Left ventricle myocardium superior (tissue), 1 donor: ENCODE measurements at places on chromosomes 11 and 22. TPM values are rescaled to one million over a fixed set of nuclear protein-coding genes. Genes with fewer than 3 reads are reported as not detected.

DNA sequence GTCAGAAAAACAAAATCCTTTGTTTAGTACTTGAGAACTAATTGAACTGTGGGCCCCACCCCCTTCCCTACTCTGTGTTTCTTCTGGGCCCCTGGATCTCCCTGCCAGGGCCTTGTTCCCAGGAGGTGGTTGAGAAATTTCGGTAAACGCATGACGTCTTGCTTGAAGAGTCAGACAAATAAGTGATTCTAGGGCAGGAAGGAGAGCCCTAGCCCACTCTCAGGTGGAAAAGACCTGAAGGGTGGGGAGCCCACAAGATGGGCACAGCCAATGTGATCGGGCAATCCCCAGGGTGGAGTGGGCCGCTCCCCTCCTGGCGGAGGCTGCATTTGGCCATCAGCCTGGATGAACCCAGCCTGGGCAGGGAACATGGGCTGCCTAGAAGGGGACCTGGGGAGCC lies 16.8 kb upstream of the P2RY2 start:
- DNase-seq = no peak

CCDC188 gene
- 0.27 TPM for total RNA-seq

- DNase-seq = no peak
Observed at GRCh38 chr11:16613262-16613511, 125.3 kb upstream of the C11orf58 start.

GRCh38 chr22:49048591-49048990 lies 779.1 kb downstream of the BRD1 start:
- no peak for DNase-seq

DNA sequence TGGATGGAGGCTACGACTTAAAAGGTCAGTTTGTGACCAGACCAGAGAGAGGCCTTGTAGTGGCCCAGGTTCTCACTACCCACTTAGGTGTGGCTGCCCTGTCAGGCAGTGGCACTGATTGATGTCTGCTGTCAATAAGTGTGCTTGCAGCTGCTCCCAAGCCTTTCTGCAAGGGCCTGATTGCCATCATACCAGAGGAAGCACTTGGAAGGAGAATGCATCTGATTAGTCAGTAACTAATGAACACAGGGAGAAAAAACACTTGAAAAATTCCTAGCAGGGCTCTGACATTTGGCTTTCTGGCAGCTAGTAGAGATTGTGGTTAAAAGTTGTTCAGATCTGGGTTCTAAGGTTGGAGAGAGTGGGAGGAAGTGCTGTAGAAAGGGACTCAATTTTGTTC lies 107.5 kb downstream of the NAV2 start:
- no peak for DNase-seq

- DNase-seq = no peak
Observed at GRCh38 chr11:27280140-27280539, 82.9 kb downstream of the CCDC34 start.

NXPE1 gene
- total RNA-seq = not detected

DNA sequence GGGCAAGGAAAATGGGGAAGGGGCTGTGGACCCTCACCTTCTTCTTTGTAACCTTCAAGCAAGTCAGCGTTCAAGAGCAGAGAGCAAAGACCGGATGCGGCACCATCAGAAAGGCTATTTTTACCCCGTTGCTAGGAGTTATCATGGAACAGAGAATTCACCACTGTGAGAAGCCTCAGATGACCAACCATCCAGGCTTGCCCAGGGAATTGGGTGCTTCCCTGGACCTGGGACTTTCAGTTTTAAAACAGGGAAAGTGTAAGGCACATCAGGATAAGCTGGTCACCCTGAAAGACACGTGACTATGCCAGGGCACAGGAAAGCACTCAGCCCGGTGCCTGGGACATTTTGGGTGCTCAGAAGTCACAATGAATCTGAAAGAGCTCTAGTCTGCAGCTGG lies 10.4 kb downstream of the GALNT18 start:
- peak; percentile 35 for DNase-seq

- no peak for DNase-seq
Observed at GRCh38 chr22:37442537-37442936, 15.3 kb upstream of the ELFN2 start.

GRCh38 chr22:45308957-45309421 lies 745 bp upstream of the FAM118A start:
- no peak for DNase-seq

GRCh38 chr11:64794526-64794925 lies 8.5 kb downstream of the MAP4K2 start:
- DNase-seq = no peak

- DNase-seq = no peak
Observed at GRCh38 chr11:61406067-61406466, 13.7 kb downstream of the TMEM216 start.

OOSP4B gene
- not detected for total RNA-seq

PHOX2A gene
- total RNA-seq = not detected

- DNase-seq = no peak
Observed at GRCh38 chr11:106920899-106921509, 97.3 kb downstream of the GUCY1A2 start.

ZBTB16 gene
- 67.3 TPM for total RNA-seq

- DNase-seq = no peak
Observed at GRCh38 chr22:30047364-30047738, 32.9 kb upstream of the HORMAD2 start.

GRCh38 chr11:80441821-80442220 lies 1001.0 kb upstream of the TENM4 start:
- DNase-seq = no peak

ACTN3 gene
- not detected for total RNA-seq

- no peak for DNase-seq
Observed at GRCh38 chr11:35887737-35888136, 56.1 kb upstream of the LDLRAD3 start.

DNA sequence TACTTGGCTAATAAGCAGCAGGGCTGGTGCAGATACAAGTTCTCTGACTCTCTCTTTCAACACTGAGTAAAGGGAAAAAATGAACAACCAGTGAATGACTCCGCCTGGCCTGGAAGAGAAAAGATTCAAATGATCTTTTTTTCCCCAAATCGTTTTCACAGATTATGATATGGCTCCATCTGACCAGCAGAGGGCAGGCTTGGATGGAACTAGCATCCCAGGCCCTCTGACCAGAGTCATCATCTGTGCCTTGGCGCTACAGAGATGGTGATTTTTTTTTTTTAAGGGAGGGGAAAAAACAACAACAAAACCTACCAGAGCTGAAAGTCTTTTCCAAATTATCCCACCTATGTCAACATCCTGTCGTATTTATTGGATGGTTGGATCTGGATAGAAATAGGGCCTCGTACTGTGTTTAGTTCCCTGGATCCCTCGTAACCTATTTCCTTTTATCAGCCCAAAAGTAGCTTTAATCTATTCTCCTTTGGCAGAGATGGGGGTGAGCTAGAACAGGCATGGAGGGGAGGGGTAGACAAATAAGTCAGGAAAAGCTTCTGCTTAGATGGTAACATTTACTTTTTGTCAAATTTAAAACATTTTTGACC lies 69.7 kb downstream of the PRSS23 start:
- DNase-seq = peak; percentile 64

- DNase-seq = peak; percentile 78
Observed at GRCh38 chr11:797296-798092, 587 bp downstream of the SLC25A22 start.

DNA sequence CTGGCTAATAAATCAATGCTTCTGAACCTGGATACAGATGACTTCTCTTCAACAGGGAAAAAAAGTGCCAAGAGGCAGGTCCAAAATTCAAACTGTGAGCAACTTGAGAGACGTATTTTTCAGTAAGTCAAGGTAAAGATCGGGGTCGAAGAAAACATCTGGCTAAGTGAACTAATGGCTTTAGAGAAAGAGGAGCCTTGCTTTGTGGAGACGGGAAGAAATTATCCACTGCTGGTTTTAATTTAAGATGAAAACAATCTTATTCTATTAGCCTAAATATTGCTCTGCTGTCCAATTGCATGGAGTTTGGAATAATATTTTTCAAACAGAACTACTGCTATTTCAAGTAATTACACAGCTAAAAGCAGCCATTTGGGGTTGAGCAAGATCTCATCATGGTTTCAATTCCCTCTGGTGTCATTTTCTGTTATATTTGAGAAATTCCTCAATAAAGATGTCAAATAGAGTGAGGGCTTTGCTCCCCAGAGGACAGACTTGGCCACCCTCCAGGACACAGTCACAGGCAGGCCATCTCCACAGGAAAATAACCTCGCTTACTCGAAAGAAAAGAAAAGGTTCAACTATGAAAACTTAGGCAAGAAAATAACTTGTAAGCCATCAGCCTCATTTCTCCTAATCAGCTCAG lies 29.8 kb downstream of the SCUBE1 start:
- peak; percentile 70 for DNase-seq

DNA sequence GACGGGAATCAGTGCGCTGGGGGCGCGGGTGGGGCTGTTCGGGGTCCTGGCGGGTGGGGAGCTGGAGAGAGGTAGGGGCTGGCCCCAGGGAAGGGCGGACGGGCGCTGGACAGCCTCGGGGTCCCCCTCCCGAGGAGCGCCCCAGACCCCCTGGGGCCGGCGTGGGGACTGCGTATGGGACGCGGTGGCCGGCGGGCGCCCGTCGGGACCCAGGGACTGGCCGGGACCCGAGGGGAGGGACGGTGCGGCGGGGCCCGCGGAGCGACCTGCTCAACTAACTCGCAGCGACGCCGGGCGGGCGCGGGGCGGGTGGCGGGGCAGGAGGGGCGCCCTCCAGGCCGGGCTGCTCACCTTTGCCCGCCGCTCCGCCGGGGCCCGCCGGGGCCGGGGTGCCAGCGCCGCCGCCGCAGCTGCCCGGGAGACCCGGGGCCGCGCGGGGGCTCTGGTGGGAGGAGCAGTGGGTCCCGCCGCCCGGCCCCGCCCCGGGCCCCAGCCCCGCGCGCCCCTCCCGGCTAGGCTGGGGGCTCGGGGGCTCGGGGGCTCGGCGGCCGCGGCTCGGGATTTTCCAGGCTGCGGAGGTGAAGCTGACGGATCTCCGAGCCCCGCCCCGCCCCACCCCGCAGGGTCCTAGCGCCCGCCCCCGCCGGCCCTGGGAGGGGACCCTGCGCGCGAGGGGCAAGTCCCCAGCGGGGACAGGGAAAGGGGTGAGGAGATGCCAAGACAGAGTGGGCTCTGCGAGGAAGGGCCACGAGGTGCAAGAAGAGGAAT lies 12.3 kb downstream of the STARD10 start:
- DNase-seq = peak; percentile 60

DNA sequence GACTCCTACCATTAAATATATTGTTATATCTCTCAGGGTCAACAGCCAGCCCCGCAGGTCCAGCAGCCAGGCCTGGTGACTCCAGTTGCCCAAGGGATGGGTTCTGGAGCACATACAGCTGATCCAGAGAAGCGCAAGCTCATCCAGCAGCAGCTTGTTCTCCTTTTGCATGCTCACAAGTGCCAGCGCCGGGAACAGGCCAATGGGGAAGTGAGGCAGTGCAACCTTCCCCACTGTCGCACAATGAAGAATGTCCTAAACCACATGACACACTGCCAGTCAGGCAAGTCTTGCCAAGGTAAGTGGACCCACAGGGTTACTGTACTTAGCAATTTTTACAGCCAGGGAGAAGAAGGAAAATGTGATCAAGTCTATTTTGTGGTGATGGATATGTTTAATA lies 35.1 kb downstream of the EP300 start:
- DNase-seq = no peak

GLB1L3 gene
- total RNA-seq = not detected

PDGFB gene
- 19.9 TPM for total RNA-seq

GRCh38 chr11:50174189-50174588 lies 141.5 kb downstream of the OR4C45 start:
- no peak for DNase-seq

APOA5 gene
- not detected for total RNA-seq

SYVN1 gene
- total RNA-seq = 38.6 TPM

SLC22A25 gene
- total RNA-seq = not detected

DNA sequence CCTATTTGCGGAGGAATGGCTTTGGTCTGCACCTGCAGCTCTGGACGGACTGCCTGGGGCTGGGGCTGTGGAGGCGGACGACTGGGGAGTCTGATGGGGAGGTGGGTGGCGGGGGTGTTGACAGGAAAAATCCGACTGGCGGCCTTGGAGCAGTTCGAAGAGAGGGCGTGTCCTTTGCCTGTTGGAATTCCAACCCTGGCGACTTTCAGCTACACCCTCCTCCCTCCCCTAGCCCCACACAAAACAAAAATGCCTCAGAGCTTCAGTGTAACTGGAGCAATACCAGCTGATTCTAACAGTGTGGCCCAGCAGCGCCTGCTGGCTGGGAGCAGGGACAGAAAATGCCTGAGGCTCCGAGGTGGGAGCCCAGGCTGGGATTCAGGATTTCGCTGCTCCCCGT lies 85.4 kb downstream of the ATXN10 start:
- DNase-seq = peak; percentile 44

DNA sequence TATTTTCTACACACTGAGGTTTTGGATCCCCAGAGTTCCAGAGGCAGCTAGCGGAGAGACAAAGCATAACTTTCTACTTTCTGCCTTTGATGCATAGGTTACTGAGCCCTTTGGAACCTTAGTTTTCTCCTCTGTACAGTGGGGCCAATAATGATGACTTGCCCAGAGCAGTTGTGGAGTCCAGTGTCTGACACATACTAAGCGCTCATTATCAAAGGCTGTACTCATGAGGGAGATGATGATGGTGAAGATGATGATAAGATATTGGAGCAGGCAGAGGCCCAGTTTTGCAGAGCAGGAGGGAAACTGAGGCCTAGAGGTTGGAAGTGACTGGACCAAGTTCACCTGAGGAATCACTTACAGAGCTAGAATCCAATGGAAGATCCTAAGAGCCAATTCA lies 458.0 kb downstream of the MIAT start:
- no peak for DNase-seq

PHF21B gene
- 0.35 TPM for total RNA-seq

- peak; percentile 79 for DNase-seq
Observed at GRCh38 chr11:134124660-134125451, 56.0 kb downstream of the JAM3 start.

SMC1B gene
- not detected for total RNA-seq

SMTNL1 gene
- not detected for total RNA-seq

OR56A1 gene
- total RNA-seq = not detected

GRCh38 chr11:111540937-111541253 lies 375 bp downstream of the LAYN start:
- no peak for DNase-seq

- no peak for DNase-seq
Observed at GRCh38 chr11:114273890-114274635, 22.1 kb upstream of the NNMT start.

- no peak for DNase-seq
Observed at GRCh38 chr11:83472806-83473205, 186.6 kb upstream of the CCDC90B start.

DNA sequence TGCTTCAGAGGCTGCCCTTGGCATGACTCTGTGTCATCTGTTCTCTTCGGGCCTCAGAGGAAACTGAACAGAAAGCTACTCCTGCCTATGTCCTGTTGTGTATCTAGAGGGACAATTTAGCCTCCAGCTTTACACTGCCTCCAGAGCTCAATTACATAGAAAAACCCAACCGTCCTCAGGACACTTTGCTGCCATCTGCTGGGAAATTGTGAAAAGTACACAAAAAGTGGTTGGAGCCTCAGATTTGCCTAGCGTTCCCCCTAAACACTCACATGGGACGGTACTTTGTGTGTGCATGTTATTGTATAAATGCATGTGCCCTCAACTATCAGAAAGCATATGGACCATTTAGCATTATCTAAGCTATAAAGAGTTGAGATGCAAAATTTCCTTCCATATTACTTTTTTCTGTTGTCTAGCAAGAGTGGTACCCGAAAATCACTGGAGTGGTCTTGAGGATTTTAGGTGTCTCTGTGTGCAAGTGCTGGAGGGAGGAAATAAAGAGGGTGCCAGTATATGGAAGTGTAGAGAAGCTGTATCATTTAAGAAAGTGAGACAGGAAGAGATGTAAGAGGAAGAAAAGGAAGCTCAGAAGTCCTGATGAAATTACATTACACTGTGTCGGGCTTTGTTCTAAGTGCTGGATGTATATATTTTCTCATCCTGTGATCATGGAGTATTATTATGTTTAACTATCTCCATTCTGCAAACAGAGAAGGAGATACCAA lies 8.7 kb upstream of the MS4A4E start:
- no peak for DNase-seq

RBM14 gene
- 31.4 TPM for total RNA-seq

OR8G1 gene
- total RNA-seq = not detected
